ENCODE measurements at places on chromosomes 16 and 17.

DNA sequence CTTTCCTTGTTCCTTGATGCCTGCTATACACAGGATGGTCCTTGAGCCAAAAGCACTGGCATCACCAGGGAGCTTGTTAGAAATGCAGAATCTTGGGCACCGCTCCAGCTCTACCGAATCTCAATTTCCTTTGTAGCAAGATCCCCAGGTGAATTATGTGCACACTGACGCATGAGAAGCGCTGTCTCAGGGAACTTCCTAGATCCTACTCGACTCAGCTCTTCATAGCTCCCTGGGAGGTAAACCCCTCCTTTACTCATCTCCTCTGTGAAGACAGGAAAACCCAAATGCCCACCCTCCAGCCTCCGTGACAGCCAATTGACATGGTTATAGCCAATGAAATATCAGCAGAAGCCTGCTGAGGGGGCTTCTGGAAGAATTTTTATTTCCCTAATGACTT, 4.1 kb downstream of the USP31 start:
- no peak for DNase-seq

DNA sequence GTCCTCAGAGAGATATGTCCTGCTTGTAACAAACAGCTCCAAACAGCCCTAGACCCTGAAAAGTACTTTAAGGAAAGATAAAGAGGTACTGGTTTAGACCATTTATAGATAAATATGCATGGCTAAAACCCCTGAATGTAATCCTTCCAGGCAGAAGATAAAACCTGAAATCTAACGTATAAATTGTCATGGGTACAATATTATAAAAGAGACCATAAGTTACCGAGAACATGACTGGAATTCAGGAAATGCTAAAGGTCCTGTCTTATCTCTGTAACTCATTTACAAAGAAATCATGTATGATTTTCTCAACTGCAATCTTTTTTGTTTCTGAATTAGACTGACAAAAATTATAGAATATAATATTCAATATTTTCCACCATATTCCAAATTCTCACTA, 9.2 kb upstream of the KANSL1 start:
- DNase-seq = no peak

DNA sequence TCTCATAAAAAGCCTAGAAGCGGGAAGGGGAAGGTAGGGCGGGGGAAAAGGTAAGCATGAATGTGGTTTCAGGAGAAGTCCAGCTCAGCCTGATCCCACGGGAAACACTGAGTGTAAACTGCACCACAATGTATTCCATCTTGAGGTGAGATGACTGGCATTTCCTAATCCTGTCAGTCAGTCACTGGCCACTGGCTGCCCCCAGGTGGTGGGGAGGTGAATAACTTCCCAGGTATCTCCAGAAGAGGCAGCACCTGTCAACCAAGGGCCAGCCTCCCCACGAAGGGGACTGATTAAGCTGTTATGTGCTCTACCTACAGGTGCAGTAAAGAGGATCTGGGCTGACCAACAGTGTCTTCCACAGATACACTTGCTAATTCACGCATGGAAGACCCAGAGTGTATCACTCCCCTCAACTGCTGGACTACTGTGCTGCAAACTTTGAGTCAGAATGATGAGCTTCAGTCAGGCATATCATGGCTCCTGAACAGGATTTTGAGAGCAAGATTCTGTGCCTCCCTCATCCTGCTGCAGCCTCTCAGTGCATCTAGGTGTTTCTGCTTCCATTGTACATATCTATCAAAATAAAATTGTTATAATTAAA, 108.5 kb upstream of the CCL2 start:
- DNase-seq = peak; percentile 32

DNA sequence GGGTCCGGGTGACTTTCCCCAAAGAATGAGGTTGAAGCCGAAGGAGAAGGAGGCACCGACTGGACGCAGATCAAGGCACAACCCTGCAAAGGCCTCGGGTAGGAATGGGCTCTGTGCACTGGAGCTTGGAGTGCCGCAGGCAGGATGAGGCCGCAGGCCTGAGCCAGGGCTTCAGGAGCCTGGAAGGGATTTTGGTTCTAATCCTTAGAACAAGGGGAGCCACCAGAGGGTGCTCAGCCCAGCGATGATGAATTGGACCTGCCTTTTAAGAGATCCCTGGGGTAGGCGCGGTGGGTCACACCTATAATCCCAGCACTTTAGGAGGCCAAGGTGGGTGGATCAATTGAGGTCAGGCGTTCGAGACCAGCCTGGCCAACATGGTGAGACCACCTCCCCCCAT, 8.1 kb downstream of the CIBAR2 start:
- DNase-seq = no peak

Measured in NCI-H774 (cell line).